Activated CD8-positive, alpha-beta T cell treated with anti-CD3 and anti-CD28 coated beads for 36 hours (primary cell): ENCODE measurements at places on chromosomes 16 and 17. TPM values are rescaled to one million over a fixed set of nuclear protein-coding genes. Genes with fewer than 3 reads are reported as not detected.
A peak's percentile ranks its signal among the peaks of the same experiment; 100 is the strongest.

- DNase-seq = peak; percentile 83
These were observed 86.4 kb downstream of the FOXL1 start for GRCh38 chr16:86664522-86665318.

Gene SKAP1
- total RNA-seq = 81.3 TPM

GRCh38 chr17:37605813-37606505 is 3.3 kb downstream of the SYNRG start:
- DNase-seq = peak; percentile 73

- DNase-seq = no peak
These were observed 10.6 kb downstream of the CPSF4L start for GRCh38 chr17:73250851-73251640.

GRCh38 chr17:40936976-40937375 is 470 bp downstream of the KRT23 start:
- no peak for DNase-seq

Gene KRT40
- total RNA-seq = not detected

- no peak for DNase-seq
These were observed 35.5 kb upstream of the HLF start for GRCh38 chr17:55229276-55229675.

GRCh38 chr16:30567991-30568638 is 3.4 kb downstream of the ZNF688 start:
- DNase-seq = peak; percentile 72

Gene CDRT15L2
- total RNA-seq = not detected

DNA sequence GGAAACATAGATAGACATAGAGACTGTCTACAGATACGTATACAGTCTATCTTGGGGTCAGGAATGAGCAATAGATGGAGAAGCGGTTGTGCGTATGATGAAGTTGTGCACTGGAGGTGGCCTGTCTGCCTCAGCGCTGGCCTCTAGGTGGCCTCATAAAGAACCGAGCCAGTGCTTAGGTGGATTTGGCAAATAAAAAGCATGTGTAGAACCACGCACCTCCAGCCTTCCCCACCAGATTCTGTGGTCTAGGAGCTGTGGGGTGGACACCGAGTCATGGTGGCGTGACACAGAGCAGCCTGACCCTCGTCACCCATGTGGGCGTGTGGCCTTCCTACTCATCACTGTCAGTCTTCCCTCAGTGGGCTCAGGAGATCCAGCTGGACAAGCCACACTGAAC is 34.0 kb downstream of the PGS1 start:
- DNase-seq = peak; percentile 68

DNA sequence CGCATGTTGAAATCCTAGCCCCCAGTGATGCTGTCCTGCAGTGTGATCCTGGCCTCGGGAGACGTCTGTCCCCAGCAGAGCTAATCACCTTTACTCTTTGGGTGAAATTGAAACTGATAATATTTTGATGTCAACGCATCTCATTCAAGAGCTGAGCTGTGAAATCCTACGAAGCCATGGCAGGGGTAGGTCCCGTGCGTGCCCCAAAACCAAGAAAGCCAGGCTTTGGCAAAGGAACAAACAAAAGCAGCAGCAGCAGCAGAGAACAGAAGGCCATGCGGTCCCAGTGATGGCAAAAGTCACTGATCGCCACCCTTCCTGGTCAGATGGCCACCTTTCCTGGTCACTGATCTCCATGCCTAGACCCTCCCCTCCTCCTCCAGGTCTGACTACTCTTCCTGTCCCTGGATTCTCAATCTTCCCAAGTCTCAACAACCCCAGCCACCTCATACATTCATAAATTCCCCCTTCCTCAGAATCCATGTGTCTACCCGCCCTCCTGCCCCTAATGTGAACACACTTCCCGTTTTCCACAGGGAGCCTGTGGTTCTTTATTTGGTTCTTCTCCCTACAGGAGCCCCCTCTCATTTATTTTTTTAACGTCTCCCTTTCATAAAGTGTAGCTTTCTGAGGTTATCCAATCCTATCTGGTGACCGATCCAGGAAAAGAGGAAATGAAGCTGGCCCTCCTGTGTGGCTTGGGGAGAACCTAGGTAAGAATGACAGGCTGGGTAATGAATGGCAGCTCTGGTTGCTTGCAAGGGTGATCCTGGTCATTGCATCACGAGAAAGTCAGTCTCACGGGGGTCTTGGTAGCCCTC is 50.3 kb downstream of the CPPED1 start:
- no peak for DNase-seq

DNA sequence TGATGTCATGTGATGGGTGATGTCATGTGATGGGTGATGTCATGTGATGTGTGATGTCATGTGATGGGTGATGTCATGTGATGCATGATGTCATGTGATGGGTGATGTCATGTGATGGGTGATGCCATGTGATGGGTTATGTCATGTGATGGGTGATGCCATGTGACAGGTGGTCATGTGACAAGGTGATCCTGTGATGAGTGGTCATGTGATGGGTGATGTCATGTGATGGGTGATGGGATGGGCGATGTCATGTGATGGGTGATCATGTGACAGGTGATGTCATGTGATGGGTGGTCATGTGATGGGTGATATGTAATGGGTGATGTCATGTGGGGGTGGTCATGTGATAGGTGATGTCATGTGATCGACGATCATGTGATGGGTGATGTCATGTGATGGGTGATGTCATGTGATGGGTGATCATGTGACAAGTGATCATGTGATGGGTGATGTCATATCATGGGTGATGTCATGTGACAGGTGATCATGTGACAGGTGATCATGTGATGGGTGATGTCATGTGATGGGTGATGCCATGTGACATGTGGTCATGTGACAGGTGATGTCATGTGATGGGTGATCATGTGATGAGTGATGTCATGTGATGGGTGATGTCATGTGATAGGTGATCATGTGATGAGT is 17.2 kb downstream of the CD300LB start:
- DNase-seq = peak; percentile 84

Gene FBXW10
- not detected for total RNA-seq

DNA sequence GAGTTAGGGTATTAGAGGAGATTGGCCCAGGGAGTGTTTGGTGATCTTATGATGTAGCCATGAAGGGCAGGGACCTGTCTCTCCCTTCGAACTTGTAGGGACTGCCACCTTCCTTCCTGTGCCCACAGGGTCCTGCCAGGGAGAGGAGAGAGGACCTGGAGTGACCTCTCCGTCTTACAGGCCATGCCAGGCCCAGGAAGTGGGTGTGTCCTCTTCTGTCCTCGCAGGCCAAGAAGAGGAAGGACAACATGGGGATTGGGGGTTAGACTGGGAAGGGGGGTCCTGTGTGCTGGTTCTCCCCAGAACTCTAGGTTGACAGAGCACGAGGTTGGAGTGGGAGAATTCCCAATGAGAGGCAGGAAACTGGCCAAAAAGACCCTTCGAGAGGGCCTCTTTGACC is 43.4 kb upstream of the TAC4 start:
- no peak for DNase-seq

GRCh38 chr17:50100480-50100883 is 5.3 kb downstream of the PDK2 start:
- DNase-seq = no peak

DNA sequence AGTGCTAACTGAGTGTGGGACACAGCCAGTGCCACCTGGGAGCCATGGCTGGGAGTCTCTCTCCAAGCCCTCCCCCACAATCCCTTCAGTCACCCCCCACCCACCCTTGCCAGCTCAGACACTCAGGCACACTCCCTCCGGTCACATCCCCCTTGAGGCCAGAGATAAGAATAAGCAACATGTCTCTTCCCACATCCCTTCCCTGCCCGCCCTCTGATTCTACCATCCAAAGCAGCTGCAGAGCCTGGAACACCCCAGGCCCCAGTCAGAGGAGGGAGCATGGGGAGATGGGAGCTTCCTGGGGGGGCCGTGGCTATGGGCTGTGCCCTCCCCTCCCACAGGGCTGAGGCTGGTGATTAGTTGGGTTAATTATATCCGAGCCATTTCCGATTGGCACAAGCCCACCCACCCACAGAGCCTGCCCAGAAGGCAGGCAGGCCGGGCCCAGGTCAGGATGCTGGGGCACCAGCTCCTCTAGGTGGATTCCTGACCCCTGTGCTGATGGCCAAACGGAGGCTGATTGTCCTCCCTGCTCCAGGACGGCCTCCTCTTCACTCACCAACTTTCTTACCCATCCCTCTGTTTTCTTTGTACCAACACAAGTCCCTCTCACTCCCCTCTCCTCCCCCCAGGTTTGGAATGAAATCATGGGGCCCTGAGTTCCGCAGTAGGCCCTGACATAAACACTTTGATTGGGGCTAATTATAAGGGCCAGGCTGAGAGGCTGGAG is 28.6 kb upstream of the MEIOC start:
- no peak for DNase-seq

GRCh38 chr16:30558789-30559377 is 709 bp upstream of the ZNF764 start:
- DNase-seq = no peak

DNA sequence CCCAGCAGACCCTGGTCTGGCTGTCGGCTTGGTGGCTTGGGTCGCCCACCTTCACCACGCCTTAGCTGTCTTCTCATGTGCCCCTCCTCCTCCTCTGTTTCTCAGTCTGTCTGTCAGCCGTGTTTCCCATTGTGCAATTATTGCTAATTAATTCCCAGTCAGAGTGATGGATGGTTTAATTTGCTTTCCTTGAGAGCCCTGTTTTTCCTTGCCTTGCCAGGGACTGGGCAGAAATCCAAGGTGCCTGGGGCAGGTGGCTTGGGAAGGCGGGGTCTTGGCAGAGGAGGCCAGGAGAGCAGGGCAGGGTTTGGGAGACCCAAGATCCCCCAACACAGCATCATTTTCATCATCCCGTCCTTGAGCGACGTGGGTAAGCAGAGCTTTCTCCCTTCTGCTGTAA is 21.3 kb downstream of the NECAB2 start:
- DNase-seq = no peak

Gene MYH1
- not detected for total RNA-seq

Gene NGFR
- total RNA-seq = 0.09 TPM

DNA sequence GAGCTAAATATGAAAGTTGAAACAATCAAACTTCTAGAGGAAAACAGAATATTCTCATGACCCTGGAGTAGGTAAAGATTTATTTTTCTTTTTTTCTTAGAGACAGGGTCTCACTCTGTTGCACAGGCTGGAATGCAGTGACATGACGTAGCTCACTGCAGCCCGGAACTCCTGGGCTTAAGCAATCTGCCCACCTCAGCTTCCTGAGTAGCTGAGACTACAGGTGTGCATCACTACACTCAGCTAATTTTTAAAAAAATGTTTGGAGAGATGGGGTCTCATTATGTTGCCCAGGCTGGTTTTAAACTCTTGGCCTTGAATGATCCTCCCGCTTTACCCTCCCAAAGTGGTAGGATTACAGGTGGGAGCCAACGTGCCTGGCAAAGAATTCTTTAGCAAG is 15.5 kb downstream of the IKZF3 start:
- no peak for DNase-seq

DNA sequence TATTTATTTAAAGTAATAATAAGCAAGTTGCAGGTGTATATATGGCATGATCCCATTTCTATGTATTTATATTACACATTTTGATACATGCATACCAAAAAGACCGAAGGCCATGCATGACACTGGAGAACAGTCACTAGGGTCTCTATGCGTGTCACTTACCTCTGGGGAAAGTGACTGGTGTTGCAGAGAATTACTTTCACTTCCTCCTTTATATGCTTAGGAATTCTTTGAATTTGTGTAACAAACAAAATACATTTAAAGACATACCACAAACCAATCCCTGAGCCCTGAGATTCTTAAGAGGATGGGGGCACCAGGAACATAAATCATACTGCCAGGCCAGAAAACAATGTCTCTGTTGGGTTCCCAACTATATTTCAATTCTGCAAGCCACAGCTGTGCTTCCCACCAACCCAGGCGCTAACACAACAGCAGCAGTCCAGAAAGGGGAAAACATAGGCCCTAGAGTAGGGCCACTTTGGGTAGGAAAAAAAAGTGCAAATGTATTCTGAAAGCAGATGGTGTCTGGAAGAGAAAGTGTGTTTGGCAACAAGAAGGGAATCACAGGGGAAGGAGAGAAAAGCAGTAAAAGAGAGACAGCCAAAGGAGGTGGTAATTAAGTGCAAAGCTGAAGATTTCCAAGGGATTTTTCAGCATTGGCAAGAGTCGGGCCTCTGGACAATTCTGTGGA is 24.5 kb upstream of the HYDIN start:
- no peak for DNase-seq

Gene AGRP
- not detected for total RNA-seq

DNA sequence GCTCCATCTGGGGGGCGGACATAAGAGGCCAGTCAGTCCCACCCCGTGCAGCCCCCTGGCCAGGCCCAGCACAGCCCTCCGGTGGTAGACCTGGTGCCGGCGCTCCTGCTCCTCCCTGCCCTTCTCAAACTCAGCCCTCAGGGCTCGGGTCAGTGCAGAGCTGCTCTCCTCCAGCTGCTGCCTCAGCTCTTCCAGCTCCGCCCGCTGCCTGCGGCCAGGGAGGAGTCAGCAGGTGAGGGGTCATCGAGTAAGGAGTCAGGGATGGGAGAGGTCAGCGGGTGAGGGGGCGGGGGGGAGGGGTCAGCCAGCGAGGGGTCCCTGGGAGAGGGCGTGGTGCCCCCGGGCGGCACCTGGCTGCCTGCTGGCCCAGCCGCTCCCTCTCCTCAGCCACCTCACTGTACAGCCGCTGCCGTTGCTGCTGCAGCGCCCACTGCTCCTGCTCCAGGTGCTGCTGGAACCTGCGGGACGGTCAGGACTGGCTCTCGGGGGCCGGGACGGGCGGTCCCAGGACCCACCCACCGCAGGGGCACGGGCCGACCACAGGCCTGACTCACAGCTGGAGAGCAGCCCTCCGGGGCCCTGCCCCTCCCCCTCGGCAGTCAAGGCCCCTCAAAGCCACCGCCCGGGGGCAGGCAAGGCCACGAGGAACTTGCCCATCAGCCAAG is 26.5 kb upstream of the AATK start:
- no peak for DNase-seq

DNA sequence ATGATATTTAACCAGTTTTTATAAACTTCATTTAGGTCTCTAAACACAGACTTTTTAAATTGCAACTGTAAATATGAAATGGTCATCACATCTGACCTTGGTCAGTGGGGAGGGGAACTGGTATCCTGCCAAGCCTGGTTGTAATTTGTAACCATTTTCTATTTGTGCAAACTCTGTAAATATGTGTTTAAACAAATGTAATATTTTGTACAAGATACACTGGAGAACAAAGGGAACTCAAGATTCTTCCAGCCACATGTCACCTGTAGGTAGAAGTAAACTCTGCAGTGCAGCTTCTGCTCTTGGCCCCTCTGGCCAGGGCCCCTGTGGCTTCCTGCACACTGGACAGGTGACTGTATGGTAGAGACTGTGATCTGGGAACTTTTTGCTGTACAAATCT is 35.8 kb downstream of the AKAP1 start:
- no peak for DNase-seq

GRCh38 chr17:76428511-76428910 is 24.4 kb downstream of the UBE2O start:
- DNase-seq = no peak

- DNase-seq = no peak
These were observed 94.7 kb upstream of the SDK2 start for GRCh38 chr17:73738751-73739575.
